Tongue (tissue), 3 donors: ENCODE measurements at places on chromosomes 1 and 21. TPM values are rescaled to one million over a fixed set of nuclear protein-coding genes. Genes with fewer than 3 reads are reported as not detected.

DNA sequence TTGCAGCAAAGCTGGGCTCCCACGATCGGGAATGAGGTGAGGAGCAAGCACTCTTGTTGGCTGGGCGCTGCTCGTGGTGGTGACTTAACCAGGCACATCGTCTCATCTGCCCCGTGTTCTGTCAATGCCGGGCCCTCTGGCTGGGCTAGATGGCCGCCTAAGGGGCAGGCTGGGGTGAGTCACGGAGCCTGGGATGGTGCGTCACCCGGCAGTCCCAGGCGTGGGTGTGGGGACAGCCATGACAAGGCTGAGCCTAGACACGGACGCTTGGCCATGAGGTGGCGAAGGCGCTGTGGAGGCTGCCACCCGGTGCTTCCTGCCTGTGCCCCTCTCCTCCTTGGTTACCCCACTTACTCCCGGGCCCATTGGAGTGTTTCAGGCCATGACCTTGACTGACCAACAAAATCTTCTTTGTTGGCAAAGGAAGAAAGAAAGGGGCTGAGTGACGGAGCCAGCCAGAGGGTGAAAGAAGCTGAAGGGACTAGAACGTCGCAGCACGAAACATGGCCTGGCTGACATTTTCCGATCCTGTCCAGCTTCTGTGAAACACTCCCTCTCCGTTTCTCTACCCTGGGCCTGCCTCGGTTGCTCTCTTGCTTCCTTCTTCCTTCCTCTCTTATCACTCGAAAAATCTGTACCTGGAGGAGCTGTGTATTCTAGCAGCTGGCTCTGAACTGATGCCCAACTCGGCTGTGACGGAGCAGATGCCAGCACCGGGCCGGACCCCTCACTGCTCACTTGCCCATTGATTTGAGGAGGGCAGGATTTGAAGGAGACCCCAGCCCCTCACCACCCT is 596 bp downstream of the CD247 start:
- DNase-seq: no peak

DNA sequence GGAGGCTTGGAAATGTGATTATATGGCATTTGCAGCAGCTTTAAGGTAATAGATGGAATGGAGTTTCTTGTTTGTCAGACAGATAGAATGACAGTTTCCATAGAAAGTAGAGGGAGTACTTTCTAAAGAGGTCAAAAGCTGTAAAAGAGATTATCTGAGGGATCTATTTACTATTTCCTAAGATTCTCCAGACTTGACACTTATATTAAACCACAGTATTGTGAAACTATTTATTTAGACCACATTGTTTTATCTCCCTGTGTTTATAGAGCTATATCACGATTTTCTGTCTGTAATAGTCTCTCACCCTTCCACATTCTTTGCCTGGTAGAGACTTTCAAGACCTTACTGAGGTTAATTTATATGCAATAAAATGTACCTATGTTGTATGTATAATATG is 66.7 kb downstream of the MAN1A2 start:
- DNase-seq: no peak

DNA sequence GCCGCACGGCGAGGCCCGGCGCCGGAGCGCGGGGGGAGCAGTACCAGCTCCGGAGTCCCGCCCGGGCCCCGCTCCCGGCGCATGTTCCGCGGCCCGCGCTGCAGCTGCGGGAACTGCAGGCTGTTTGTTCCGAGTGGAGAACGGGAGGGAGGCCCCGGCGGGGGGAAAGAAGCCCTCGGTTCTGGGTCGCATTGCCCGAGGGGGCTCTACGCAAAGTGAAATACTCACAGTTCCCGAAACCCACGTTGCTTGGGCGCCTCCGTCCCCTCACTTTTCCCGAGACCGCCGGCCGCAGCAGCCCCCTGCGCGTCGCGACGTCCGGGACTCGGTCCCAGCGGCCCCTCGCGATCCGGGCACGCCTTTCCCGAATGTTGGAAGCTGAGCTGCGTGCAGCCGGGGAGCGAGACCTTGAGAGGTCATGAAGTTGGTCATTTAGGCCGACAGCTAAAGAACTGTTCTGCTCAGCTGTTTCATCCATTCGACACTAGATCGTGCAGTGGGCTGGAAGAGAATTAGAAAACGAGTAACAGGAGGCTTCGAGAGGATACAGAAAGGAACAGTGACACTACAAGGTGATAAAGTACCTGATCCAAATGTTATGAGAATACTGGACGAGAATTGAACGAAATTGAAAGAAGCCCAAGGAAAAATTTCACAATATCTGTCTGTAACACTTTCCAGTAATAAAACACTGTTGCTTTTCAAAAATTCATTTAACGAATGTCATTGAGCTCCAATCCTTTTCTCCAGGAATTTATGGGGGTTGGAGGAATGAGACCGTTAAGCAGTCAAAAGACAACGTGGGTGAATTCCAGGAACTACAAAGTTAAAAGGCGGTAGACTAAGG is 657 bp upstream of the LIN9 start:
- DNase-seq: no peak

DNA sequence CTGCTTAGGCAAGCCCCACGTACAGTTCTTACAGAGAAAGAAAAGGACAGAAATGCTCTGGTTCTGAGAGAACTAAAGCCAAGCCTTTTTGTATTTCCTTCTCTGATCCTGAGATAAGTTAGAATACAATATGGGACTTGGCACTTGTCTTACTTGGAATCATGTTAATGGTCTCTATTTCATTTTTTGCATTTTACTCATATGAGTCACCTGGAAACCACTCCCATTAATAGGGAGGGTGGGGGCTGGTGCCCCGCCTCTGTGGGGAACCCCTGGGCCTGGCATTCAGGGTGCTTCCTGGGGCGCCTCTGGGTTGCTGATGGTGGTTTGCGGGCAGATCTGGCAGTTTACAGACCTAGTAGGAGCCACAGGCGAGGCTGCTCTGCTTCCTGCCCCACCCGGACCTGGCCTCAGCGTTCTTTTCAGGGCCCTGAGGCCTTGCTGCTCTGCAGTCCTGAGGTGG is 26.7 kb downstream of the TSPAN2 start:
- no peak for DNase-seq

GRCh38 chr1:226086776-226087175 is 24.3 kb downstream of the H3-3A start:
- DNase-seq: peak; percentile 34

FCAMR gene
- not detected for total RNA-seq

- no peak for DNase-seq
Observed at GRCh38 chr1:63967901-63968300, 194.1 kb downstream of the ROR1 start.
